ENCODE measurements at places on chromosomes 16 and 17.

DNA sequence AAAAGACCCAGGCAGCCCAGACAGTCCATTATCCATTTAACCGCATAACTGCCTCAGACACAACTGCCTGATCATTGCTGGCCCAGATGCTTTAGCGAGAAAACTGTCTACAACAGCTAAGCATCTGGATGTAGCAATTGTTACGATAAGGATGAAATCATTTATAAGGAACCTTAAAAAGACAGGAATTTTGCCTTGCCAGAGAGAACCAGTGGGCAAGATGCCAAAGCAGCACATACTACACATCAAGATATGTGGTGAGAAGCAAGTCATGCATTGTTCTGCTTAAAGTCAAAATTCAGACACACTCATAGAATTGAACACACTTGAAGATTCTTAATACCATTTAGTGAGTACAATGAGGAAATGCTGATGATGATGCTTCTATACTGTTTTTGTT lies 1525.3 kb downstream of the CDH8 start:
- DNase-seq: no peak

DNA sequence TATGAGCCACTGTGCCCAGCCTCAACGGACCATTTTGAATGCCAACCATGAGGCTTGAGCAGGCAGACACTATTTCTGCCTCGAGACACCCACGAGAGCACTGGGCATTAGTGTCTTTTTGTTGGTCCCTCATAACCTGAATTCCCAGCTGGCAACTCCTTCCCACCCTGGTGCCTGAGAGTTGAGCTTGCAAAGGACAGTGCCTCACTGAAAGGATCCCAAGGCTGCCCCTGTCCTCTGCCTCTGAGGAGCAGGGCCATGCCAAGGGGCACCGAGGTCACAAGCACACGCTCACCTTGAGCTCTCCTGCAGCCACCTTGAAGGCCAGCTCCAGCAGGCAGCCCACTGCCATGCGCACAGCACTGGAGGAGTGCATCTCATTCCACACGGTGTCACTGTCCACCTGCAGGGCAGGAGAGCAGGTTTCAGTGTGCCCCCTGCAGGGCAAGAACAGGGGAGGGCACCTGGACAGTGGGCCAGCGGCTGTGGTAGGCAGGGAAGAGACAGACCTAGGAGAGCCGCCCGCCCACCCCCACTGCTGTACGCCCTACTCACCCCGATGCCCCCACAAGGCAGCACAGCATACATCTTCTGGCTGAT lies 12.8 kb downstream of the G6PC3 start:
- DNase-seq: no peak

GRCh38 chr16:75503801-75504200 lies 8.6 kb upstream of the CHST6 start:
- DNase-seq: no peak

DNA sequence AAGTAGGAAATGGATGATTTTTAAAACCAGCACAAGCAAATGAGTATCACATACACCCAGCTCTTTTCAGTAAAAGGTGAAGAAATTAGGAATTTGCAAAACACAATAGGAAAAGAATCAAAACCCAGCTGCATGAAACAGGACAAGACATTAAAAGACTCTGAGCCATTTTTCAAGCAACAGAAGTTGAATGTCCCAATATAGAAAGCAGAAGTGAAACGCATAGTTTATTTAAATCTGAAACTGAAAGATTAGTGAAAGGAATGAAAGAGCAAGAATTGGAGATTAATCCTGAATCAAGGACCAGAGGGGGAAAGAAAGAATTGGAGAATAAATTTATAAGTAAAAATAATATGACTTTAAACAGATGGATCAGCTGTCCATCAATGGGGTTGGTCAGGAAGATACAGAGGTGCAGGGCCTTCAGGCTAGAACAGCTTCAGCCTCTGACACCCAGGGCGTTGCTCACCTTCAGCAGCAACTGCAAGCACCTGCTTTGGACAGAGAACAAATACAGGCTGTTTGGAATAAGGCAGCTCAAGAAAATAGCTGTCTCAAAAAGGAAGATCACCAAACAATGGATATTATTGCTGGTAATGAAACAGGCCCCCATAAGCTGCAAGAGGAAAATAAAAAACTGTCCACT lies 3.9 kb upstream of the ARHGAP17 start:
- DNase-seq: no peak

DNA sequence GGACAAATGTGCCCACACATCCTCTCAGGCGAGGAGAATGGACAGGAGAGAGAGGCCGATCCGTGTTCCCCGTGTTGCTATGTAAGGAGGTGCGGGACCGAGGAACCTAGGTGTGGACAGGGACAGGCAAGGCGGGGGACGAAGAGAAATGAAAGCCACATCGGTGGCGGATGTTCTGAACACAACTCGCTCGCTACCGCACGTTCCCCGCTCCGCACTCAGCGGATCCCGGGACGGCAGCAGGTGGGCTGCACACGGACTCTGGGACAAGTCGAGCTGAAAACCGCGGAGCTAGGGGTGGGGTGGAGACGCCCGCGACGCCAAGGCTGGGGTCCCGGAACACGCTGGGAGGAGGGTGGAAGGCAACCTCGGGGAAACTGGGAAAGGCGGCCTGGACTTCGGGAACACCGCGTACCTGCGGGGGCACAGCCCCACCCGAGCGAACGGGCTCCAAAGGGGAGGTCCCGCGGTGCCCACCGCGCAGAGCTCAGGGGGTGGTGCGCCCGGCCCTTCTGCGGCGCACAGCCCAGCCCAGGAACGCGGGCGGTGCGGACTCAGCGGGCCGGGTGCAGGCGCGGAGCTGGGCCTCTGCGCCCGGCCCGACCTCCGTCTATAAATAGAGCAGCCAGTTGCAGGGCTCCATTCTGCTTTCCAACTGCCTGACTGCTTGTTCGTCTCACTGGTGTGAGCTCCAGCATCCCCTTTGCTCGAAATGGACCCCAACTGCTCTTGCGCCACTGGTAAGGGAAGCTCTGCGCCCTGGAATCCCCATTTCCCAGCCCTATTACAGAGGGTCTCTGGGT lies at the start of gene MT1E:
TSS of gene MT1E (plus strand) at position 642 of the 803 bp plus-strand sequence. CDS start at position 713, 71 bp downstream.
- peak; percentile 67 for DNase-seq

GRCh38 chr17:47621293-47622179 lies 28.2 kb upstream of the KPNB1 start:
- DNase-seq: peak; percentile 87

DNA sequence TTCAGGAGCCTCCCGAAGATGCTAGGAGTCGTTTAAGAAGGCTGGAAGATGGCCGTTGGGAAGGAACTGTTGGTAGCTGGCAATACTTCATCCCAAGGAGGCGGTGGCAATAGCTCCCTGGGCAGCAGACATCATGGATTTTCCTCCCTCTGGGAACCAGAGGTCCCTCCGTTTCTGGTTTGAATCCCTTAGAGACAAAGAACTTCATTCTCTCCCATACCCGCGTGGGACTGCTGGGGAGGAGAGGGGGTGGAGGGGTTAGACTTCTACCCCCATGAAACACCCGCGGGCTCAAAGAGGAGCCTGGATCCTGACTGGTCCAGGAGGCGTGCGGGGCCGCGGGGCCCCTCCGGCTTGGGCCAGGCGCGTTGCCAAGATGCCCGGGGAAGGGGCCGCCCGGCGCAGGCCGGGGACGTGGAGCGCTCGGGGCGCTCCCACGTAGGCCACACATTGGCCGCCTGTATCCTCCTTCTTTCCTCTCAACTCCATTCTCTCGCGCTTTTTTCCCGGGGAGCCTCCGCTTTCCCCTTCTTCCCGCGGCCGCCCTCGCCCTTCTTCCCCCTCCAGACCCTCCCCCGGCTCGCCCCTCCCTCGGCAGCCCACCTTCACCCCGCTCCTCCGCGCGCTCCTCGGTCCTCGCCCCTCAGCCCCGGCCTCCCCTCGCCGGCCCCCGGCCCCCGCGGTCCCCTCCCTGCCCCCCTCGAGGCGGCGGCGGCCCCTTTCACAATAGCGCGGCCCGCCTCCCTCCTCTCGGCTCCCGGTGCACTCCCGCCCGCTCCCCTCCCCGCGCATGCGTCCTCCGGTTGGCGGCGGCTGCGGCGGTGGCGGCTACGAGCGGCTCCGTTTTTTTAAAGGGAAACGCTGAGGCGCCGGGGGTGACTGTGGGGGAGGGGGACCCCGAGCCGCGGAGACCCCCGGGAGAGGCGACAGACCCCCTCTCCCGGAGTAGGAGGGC lies at the start of gene MSL1:
TSS of gene MSL1 (plus strand) at position 791 of the 955 bp plus-strand sequence. CDS start 642 bp downstream, outside the sequence.
- peak; percentile 83 for DNase-seq

DNA sequence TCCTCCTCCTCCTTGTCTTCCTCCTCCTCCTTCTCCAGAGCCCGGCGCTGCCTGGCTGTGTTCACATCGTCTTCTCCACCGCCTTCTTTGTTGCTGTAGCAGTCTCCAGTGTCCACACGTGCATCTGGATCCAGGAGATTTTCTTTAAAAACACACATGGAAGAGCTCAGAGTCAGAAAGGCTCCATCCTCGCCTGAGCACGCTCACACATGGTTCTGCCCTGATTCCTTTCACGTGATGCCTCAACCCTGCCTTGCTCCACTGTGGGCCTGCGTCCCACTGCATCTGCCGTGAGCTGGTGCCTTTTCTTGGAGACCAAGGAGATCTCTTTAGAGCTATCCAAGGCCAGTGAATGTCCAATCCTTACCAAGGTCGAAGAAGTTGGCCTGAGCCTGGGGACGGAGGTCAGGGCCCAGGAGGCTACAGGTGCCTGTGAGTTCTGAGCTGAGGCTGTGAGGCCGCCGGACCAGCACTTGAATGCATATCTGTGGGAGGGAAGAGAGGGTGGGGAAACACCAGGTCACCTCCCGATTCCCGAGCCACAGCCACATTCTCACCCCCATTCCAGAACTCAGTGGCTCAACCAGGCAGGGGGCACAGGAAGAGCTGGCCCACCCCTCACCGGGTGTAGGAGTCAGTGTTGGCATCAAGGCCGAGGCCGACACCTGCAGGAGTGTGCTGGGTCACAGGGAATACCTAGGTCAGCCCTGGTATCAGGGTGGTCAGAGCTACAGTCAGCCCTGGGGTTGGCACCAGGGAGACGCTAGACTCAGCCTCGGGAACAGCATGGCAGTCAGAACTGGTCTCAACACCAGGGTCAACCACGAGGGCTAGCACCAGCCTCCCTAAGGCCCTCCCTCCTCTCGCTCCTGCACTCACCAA lies 37.6 kb downstream of the HASPIN start:
- no peak for DNase-seq

DNA sequence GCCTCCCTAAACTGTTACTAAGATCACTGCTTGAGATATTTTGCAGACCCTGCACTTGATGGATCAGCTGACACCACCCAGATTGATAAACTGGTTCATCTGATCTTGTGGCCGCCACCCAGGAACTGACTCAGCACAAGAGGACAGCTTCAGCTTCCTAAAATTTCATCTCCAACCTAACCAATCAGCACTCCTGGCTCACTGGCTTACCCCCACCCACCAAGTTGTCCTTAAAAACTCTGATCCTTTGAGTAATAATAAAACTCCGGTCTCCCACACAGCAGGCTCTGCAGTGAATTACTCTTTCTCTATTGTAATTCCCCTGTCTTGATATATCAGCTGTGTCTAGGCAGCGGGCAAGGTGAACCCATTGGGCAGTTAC lies 174.8 kb downstream of the UTP18 start:
- no peak for DNase-seq

GRCh38 chr16:73846007-73846330 lies 450.6 kb upstream of the PSMD7 start:
- no peak for DNase-seq

DNA sequence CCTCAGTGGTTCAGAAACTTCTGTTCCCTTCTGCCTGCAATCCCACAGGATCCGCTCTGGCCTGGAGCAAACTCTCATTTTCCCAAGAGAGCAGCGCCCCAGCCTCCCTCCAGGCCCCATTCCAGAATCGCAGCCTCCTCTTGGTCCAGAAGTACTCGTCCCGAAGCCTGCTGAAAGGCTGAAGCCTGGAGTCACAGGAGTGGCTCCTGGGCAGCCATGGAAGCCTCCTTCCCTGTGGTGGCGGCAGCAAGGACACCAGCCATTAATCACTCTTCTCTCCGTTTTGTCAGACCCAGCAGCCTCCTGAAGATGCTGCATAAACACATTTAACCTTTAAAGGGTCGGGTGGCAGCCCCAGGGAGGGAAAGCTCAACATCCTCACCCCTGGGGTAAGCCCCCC lies 66.9 kb upstream of the TNRC6C start:
- DNase-seq: no peak

GRCh38 chr16:73060892-73061490 lies 13.1 kb upstream of the ZFHX3 start:
- DNase-seq: no peak

DNA sequence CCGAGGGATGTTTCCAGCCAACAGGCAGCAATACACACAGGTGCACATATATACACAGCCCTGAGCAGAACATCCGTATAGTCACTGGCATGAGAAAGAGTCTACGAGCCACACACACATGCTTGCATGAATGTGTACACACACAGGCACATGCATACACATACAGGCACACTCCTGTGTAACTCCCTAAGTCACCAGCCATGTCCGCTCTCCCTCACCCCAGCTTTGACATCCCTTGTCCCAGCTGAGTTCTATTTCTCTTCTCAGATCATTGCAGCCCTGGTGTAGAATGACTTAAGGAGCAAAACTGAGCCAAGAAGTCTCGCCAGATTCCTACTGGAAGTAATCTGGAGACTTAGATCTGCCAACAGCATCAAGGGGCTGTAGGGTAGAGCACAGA lies 13.1 kb downstream of the CDRT4 start:
- no peak for DNase-seq

DNA sequence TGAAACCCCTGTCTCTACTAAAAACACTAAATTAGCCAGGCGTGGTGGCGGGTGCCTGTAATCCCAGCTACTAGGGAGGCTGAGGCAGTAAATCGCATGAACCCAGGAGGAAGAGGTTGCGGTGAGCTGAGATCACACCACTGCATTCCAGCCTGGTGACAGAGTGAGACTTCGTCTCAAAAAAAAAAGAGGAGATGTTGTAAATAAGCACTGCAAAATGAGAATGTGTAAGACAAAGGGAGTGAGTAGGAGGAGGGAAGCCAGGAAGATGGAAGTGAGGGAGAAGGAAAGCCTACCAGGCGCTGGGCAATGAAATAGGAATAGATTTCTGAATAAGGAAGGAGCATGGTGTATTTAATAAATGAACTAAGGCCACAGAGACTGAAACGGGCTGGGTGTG lies 8.7 kb upstream of the PRPF8 start:
- DNase-seq: no peak

GRCh38 chr16:777826-778225 lies 10.4 kb downstream of the RPUSD1 start:
- no peak for DNase-seq

- no peak for DNase-seq
Observed at GRCh38 chr16:72246423-72246822, 74.5 kb upstream of the PMFBP1 start.

DNA sequence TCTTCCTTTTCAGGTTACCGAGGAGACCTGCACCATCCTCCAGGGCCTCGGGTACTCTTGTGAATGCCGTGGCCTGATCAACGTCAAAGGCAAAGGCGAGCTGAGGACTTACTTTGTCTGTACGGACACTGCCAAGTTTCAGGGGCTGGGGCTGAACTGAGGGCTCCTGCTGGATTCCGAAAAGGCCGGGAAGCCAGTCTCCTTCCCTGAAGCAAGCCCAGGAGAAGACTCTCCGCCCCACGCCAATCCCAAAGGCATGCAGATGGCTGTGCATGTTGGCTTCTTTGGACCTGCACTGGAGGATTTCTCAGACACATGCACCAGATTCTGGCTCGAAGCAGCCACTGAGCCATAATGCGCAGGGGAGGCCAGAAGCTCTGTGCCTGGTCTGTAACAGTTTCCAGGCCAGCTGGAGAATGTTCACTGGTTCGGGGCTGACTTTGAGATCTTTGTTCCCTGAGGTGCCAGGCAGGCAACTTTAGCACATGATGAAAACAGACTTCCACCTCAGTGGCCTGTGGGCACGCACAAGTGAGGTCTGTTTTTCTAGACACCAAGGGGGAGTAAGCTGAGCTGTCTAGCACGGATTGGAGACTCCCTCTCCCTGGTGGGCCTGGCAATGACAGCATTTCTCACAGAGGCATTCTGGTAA lies 49.1 kb downstream of the ADCY7 start:
- DNase-seq: no peak
